ENCODE measurements at places on chromosomes 12 and 14. TPM values are rescaled to one million over a fixed set of nuclear protein-coding genes. Genes with fewer than 3 reads are reported as not detected.

DNA sequence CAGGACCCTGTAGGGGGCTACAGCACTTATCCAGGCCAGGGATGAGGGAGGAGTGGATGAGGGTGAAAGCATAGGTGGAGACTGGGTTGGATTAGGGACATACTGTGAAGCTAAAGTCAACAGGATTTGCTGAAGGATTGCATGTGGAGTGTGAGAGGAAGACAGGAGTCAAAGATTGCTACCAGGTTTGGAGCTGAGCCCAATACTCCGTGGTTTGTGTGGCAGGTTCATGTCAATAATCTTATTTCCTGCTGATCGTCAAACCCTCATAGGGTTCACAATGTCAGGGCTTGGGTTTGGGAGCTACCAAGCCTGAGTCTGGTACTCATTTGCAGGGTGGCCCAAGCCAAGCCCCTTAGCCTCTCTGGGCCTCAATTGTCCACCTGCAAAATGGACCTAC, 77.1 kb upstream of the PLXNC1 start:
- ATAC-seq: no peak

The KLHL33 gene
- total RNA-seq: 0.04 TPM

The GPR137C gene
- 0.16 TPM for total RNA-seq

DNA sequence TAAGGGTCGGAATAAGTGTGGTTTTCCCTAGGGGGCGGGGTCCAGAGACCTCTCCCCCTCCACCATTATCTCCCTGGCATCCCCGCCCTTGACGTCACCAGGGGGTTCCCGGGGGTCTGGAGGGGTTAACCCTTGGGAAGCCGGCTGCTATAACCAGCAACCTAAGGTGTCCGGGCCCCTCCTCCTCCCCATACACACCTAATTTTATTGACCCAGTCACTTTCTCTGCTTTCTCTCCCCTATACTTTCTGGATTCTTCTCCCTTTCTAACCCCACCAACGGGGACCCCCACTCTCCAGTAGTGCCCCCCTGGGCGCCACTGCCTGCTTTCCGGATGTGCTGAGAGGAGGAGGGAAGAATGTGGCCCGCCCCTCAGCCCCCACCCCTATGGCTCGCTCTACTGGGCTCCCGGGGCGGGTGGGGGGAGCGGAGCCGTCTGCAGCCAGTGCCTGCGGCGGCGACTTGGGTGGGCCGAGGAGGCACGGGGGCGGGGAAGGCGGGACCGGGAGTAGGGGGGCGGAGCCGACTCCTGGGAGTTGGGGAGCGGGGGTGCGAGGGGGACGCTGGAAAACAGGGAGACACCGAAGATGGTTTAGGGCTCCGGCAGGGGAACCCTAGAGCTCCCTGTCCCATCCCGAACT, 1.8 kb downstream of the GLI1 start:
- no peak for ATAC-seq

Measured in esophagus mucosa (tissue), 1 donor.